ENCODE measurements at places on chromosomes 3 and 15.

GRCh38 chr3:72434296-72434695 is 413.9 kb downstream of the SHQ1 start:
- DNase-seq = no peak

DNA sequence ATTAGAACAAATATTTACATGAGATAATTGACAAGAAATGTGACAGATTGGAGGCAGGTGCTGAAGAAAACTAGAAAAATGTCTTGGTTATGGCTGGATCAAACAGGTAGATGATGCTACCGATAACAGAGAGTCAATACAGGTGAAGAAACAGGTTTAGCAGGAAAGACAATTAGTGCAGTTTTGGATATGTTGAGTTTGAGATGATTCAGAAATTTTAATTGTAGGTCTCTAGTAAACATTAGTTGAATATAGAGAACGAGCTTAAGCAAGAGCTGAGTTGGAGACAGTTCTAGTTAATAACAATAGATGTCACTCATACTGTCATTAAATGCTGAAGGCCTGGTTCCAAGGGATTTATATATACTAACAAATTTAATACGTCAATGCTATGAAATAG is 524.4 kb downstream of the NSUN3 start:
- DNase-seq = no peak

DNA sequence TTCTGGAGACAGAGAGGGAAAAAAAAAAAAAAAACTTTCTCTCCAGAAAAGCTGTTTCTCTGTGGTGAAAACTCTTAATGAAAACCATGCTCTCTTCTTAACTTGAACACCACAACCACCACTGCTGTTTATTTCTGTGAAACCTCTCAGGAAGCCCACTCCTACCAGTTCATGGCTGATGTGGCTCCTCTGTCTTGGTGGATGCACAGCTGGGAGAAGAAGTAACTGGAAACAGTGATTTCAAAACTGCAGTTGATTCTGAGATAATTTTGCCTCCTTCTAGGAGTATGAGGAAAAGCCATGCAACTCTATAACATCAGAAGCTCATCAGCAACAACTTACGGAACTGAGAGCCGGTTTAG is 40.2 kb upstream of the PYGO1 start:
- no peak for DNase-seq

- DNase-seq = no peak
Measured at GRCh38 chr3:6601374-6601773, 259.5 kb upstream of the GRM7 start.

DNA sequence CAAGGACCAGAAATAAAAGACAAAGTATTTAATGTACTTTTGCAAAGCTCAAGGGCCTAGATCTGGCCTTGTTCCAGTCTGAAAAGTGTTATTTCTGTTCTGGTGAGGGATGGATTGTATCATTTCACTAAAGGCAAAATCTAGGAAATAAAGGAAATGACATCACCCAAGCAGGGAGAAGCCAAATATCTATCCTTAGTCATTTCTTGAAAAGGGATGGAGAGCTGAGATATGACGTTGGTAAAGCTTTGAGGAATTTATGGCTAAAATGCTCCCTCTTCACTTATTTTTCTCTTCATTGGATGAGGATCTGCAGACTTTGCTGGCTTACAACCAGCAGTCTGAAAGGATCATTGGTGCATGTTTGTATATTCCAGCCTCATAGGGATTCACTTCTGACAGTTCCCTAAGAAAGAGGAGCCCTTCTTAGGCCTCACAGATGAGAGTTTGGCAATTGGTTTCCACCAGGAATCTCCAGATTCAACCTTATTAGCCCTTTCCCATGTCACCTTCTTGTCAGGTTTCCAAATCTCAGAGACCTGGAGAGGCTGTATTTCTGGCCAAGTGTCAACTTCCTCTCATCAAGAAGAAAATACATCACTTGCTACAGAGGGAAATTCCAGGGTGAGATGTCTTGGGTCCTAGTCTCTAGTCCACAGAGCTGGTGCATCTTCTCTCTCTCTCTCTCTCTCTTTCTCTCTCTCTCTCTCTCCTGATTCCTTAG is 93.7 kb upstream of the BOC start:
- DNase-seq = no peak

DNA sequence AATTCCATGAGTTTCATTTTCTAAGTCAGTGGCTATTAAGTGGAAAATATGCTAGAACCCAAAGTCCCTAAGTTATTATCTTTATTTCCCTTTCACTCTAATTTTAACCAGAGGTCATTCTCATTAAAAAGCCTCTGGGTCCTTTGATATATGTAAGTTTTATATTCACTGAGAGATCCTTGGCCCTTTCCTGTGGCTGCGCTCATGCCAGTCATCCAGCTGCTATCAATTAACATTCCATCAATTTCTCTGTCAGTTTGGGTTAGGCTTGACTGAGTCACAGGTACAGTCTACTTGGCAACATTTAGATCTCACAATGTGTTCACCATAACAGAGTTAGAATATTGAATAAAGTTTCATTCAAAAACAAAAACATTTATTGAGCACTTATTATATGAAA is 58.0 kb upstream of the FBN1 start:
- no peak for DNase-seq

DNA sequence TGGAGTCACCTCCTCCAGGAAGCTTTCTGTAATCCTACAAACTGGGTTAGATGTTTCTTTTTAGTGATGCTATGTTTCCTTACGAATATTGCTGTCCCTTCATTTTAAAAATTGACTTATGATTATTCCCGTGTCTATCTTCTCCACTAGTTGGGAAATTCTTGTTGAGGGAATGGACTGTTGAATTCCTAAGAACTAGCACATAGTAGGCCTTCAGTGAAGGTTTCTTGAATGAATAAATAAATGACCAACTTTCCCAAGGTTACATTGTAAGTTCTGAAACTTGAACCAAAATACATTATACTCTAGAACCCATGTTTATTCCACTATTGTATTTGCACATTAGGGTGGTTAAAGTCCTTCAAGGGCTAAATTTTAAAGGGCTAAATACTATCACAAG is 812 bp upstream of the IL20RB start:
- DNase-seq = no peak

- DNase-seq = peak; percentile 74
Measured at GRCh38 chr15:59437817-59438624, at the start of gene FAM81A. TSS of gene FAM81A (plus strand) at chr15:59438186. CDS start at chr15:59458627, 20,441 bp downstream.

DNA sequence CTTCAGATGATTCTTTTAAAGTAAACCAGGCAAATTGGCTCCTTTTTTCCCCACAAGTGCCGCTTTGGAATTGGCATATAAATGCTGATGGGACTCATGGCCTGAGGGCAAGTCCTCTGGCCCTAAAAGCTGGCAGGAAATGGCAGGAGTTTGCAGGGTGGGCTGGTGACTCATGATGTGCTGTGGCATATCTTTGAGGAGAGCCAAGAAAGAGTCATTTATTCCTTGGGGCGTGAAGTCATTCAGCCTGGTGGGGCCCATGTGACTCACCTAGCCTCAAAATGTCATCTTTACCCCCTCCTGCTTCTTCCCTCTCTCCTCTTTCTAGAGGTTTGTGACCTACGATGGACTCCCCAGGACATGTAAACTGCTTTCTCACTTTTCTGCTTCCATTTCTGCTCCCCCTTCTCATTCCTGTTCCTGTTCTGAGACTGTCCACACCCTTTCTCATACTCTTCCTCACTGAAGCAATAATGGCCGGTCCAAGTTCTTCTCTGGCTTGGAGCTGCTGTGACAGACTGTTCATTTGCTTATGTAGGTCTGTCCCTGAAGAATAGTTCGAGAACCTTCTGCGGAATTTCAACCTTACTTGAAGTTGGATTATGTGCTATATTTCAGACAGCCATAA is 326.1 kb downstream of the SATB1 start:
- peak; percentile 91 for DNase-seq

- DNase-seq = no peak
Measured at GRCh38 chr15:31307270-31308184, 19.1 kb upstream of the KLF13 start.

- DNase-seq = no peak
Measured at GRCh38 chr3:69864766-69865165, 125.5 kb downstream of the MITF start.

DNA sequence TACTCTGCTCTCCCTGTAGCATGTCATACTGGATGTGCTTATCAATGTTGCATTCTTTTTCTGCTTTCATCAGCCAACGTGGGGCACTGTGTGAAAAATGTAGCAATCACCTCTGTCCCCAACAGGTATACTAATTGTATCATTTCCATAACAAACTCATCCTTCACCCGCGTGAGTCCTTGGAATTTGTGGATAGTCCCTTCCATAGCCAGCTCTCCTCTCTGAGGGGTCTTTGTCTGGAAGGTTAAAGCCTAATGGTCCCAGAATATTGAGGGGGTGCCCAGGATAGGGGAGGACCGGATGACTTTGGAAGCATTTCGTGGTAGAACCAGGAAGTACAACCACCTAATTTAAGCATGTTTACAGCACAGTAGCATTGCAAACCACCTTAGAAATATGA is 124.6 kb downstream of the FOXB1 start:
- no peak for DNase-seq

DNA sequence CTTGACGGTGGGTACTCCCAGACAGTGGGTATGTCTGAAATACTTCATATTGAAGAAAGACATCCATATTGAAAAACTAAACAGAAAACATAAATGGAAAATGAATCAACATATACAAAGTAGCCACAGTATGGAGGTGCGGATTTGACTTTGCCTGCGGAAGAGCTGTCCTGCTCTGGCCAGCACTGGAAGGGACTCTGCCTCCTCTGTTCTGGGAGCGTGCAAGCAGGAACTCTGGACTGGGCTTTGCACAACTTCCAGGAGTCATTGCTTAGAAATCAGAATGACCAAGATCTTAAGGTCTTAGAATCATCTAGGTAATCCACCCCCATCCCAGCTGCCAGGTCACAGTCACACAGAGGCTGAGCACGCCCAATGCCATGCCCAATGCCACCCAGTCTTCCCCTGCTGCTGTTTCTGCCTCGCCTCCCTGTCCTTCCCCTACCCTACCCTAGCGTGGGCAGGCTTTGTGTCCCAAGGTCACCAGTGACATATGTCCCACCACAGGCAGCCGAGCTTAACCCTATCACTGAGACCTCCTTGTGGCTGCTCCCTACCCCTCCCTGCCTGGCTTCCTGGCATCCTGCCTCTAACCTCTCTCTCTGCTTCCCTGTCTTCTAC is 36.3 kb downstream of the CDC25A start:
- DNase-seq = no peak

GRCh38 chr3:32873531-32874130 is 55.8 kb downstream of the TRIM71 start:
- DNase-seq = no peak

DNA sequence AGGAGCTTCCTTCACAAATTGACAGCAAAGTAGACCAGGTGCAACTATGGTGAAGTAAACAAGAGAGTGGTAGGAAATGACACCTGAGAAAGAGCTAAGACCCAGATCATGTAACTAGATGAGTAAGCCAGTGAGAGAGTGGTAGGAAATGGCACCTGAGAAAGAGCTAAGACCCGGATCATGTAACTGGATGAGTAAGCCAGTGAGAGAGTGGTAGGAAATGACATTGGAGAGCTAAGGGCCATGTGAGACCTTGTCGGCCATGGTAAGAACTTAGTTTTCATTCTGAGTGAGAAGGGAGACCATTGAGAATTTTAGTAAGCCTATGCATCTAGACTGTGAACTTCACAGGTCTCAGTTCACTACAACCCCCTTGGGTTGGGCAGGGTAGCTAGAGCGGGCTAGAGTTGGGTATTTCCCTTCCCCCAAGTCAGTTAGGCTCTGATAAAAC is 5.4 kb upstream of the SENP7 start:
- peak; percentile 52 for DNase-seq

DNA sequence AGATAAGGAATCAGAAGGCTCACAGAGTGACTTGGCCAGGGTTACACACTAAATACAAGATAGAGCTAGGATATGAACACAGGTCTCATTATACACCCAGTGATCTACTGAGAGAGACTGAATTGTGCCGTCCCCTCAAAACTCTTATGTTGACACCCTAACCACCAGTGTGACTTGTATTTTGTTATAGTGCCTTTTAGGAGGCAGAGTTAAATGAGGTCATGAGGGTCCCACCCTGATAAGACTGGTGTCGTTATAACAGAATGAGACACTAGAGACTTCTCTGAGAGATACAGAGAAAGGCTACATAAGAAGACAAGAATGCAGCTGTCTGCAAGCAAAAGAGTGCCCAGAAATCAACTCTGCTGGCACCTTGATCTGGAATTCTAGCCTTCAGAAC is 12.6 kb downstream of the KPNA1 start:
- no peak for DNase-seq

DNA sequence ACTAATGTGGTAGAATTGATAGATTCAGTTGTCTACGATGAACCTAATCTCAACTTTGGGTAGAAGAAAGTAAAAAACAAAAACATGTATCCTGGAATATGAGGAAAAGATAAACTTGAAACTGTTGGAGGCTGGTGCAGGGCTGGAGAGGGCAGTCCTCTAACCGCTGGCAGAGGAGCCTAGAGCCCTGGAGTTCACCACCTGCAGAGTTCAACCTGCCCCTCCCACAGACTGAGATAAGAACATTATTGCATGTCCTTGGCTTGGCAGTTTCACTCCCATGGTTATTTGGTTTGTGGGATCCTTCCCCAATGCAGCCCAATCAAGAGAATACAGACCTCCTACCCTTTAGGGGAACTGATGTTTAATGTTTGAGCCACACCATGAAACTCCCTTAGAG is 53.2 kb upstream of the GATM start:
- no peak for DNase-seq

GRCh38 chr3:149604125-149604875 is 53.5 kb downstream of the WWTR1 start:
- DNase-seq = no peak

GRCh38 chr3:171566803-171567422 is 106.7 kb upstream of the TNIK start:
- peak; percentile 60 for DNase-seq

DNA sequence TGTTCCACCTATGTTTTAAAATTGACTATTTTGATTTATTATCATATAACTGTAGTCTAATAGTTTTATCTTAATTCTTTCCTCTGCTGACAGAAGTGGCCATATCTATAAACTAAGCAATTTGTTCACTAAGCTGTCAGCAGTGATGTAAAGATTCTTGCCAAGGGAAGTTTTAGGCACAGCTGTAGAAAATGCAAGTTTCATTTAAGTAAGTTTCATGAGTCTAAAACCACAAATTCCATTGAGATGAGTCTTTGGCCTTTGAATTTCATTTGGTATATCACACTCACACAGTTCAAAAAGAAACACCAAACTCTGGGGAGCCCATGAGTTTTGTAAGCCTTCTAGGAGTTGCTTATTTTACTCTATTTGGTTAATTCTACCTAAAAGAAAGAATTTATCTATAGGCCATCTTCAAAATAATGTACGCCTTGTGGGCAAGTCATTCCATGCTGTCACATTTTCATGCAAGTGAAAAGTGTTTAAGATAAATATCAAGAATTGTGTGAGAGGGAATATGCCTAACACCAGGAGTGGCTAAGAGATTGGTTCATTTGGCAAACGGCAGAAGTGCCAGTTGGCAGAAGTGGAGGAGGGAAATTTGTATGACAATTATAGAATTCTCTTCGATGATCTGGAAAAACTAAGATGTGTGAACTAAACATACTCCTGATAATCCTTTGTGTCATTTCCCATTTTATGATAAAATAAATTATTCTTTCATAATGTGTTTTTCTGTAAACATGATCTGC is 292.9 kb downstream of the ZIC4 start:
- DNase-seq = peak; percentile 60
